ENCODE measurements at places on chromosomes 3 and 15. TPM values are rescaled to one million over a fixed set of nuclear protein-coding genes. Genes with fewer than 3 reads are reported as not detected.

DNA sequence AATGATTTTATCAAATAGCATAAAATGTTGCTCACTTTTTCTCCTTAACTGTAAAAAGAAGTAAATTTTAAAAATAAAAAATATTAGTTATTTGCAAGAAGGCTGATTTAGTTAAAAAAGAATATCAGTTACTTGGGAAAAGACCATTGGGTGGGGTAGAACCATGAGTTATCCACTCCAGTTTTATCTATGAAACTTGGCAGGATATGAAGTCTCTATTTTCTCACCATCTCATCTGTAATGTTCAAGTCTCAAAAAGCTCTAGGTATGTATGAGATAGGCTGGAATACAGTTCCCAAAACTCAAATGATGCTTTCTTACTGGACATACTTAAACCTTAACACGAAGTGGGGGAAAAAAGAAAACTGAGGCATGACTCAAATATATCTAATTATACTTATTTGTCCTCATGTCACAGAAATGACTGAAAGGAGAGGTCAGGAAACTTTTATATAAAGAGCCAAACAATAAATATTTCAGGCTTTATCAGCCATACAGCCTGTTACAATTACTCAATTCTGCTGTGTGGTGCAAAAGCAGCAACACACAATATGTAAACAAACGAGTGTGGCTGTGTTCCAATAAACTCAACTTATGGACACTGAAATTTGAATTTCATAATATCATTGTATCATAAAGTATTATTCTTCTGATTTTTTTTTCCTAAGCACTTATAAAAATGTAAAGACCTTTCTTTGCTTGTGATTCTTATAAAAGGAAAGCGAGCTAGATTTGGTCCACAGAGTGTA, 131.8 kb downstream of the TBL1XR1 start:
- no peak for DNase-seq

DNA sequence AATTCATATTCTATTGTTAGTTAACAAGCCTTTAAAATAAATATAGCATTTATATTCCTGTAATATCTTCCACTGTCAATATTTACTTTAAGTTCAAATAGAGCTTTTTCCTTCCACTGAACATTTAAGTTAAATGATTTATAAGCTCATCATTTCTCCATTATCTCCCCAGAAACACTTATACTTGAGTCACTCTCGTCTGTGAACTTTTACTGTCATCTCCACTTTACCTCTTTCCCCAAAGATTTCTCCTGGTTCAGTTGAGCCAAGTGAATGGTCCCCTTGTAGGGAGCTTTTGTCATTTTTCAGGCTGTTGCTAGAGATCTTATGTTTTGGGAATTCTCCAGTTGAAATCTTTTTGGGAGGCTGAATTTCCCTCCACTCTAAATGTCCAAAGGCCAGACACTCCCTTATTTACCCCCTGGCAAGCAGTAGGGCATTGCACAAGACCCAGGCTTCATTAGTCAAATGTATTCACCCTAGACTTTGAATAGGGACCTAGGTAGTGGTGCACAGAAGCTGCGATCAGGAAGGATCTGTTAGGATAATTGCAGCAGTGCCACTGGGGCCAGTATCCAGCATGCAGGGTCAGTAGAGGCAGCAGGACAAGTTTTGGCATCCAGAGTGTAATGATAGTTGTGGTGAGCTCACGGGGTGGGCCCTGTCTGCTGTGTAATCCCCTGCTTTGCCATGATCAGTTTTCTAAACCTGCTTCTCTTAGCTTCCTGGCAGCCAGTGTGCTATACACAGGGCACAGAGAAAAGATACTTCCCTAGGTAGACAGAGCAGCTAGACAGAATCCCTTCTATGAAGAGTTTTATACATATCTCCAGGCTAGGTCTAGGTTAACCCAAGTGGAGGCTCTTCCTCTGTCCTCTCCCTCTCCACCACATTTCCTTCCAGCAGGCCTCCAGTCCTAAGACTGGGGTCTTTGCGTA, 356.5 kb upstream of the SLCO3A1 start:
- no peak for DNase-seq

The ITIH1 gene
- not detected for total RNA-seq

The SENP2 gene
- 23.1 TPM for total RNA-seq

GRCh38 chr3:30753766-30754165, 140.7 kb downstream of the GADL1 start:
- no peak for DNase-seq

The SKOR1 gene
- 1.1 TPM for total RNA-seq

- DNase-seq = no peak
Measured at GRCh38 chr3:195556390-195556789, 13.3 kb upstream of the PPP1R2 start.

- DNase-seq = no peak
Measured at GRCh38 chr15:90592131-90592881, 62.6 kb downstream of the CRTC3 start.

DNA sequence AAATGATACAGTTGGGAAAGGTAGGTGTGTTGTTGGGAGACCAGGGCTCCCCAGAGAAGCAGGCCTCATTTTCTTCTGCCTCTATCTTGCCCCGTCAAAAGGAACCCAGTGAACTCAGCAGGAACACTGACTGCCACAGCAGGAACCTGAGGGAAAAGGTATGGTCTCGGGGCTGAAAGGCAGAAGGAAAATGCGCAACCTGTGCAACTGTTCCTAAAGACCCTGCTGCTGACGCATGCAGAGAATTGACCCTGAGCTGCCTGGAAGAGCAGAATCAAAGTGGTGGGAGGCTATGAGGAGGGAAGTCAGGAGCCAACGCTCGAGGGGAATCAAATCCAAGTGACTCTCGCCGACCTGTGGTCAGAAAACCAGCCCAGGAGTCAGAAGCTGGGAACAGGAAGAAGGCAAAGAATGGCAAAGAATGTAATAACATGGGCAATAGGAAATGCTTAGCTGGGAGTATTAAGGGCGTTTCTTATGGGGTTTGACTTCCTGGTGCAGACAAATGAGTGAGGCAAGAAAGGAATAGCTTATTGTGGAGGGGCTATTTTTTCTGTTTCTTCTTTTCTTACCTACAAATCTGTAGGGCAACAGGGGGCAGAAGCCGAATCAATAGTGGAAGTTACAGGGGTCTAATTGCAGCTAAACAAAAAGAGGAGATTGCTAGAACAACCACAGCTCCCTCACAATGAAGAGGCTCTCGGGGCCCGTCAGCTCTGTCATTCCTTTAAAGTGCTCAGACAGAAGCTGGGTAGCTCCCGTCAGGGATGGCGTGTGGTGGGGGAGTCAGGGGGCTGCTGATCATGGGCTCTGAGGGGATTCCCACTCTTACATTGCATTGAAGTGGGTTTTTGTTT, 65.4 kb upstream of the DLG1 start:
- DNase-seq = peak; percentile 43

- DNase-seq = no peak
Measured at GRCh38 chr15:60761505-60761845, 282.5 kb upstream of the ICE2 start.

DNA sequence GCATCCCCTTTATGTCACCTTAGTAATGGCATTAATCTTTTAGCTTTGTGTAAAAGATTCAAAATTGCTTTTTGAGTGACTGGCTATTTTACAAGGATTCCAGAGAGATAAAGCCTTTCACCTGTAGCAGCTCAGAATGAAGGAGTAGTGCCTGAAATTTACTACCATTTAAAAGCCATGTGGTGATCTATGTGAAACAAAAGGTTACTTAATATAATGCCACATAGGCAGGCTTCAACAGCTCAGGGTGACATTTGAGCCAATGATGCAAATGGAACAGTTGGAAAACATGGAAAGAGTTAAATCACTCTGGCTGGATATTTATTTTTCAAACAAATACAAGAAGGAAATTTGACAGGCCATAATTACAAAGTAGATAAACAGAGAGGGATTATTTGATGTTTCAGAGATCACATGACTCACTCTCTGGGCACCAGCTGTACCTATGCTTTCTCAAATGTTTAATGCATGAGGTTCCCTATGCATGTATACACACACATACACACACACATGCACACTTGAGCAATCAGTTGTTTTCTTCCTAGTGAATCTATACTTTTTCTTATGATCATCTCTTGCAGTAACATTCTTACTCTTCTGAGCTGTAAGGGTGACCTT, 171.5 kb downstream of the ZMAT3 start:
- no peak for DNase-seq

The PODXL2 gene
- total RNA-seq = 11.4 TPM

- no peak for DNase-seq
Measured at GRCh38 chr15:56659197-56659596, 74.1 kb downstream of the ZNF280D start.

- no peak for DNase-seq
Measured at GRCh38 chr3:96466441-96466840, 348.0 kb upstream of the EPHA6 start.

- DNase-seq = no peak
Measured at GRCh38 chr3:170862618-170863374, 7.2 kb downstream of the RPL22L1 start.
